ENCODE measurements at places on chromosomes 6 and 20.

GRCh38 chr6:32459781-32460424 is 20.2 kb downstream of the HLA-DRA start:
- DNase-seq: no peak

DNA sequence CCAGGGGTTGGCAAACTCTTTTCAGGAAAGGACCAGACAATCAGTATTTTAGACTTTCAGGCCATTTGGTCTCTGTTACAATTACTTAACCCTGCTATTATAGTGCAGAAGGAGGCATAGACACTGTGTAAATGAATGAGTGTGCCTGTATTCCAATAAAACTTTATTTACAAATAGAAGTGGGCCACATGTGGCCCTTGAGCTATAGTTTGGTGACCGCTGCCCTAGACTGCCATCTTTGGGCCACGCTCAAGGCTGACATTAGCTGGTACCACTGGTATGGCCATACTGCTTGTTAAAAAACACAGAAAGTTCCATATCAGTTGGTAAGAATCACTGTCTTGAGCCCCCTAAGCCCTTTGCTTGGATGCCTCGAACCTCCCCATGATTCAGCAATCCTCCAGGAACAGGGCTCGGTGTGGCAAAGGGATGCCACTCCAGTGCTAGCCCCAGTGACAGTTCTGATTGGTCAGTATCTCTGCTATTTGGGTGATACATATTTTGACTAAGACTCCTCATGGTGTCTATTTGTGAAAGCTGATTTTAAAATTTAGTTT is 23.3 kb upstream of the SNRNP48 start:
- no peak for DNase-seq

DNA sequence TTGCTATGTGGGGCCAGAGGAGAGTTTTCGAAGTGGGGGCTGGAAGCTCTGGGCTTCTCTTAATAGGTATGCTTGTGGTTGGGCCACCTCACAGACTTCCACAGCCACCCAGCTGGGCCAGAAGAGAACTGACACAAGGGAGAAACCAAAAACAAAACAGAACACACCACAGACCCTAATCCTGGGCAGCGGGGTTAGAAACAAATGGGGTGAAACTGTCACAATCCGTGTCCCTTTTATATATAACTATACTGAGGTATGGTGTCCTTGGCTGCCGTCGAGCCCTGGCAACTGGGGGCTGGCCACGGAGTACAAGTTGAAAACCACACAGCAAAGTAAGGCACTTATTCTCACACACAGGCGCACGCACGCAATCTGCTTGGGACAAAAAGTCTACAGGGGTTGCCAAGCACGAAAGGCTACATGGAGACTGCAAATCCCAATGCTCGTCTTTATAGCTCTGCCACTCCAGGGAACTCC is 78.3 kb downstream of the TRAM2 start:
- DNase-seq: no peak

DNA sequence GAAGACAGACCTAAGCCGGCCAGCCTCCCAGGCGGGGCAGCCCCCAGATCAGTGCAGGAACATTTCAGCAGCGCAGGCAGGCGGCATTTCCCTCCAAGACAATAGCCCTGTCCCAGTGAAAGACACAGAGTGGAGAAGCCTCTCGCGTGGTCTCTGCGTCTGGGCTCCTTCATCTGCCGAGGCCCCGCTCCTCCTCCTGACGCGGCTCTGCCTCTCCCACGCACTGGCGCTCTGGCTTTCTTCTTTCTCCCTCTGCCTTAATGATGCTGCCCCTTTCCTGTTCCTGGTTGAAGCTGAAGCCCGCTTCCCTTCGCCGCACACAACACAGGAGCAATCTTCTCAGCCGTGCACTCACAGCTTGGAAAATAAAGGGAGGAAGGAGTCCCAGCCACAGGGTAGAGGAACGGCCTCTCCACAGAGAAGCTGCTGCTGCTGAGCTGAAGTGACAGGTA is 347.5 kb downstream of the CDH4 start:
- no peak for DNase-seq

GRCh38 chr6:40336940-40337760 is 250.0 kb downstream of the LRFN2 start:
- DNase-seq: no peak

DNA sequence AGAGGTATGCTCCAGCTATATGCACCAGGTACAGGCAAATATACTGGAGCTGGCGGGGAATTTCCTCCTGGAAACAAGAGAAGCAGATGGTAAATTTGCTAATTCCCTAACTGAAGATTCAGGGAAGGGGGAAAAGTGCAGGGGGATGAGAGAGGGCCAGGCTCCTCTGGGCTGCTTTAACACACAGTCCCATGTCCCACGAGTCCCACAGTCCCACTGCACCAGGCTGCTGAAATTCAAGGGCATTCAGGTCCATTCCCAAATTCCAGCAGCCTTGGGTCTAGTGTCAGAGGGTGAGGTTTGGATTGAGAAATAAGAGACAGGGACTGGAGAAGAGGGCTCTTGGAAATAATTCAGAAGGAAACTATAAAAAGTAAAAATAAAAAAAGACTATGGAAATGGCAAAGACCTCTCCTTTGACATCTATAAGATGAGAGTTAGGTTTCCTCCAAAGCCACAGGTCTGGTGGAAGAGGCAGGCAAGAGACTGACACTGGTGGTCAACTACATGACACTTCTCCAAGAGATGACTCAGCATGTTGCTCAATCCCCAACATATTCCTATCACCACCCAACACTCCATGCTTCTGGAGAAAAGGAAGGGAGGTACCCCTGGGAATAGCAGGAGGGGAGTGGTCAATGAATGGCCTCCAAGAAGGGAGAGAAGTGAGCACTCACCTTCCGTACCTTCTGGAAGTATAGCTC is 69.2 kb downstream of the TRAM2 start:
- DNase-seq: no peak

DNA sequence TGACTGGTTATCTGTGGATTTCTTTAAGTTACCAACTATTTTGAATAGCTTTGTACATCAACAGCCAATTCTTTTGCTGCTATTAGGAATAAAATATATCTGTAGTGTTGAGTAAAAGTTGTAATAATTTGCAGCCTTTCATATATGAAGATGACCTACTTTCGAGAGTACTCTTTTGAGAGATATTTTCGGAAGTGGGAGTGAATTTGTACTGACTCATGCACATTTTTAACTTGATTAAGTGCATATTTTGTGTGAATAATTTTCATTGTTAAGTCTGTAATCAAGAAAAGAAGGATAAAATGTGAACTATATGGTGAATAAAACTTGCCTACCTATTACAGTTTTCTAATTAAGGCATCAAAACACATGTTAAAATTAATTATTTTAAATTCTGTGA is 51.9 kb downstream of the L3MBTL3 start:
- no peak for DNase-seq

GRCh38 chr6:17900011-17900410 is 87.4 kb downstream of the KIF13A start:
- no peak for DNase-seq

DNA sequence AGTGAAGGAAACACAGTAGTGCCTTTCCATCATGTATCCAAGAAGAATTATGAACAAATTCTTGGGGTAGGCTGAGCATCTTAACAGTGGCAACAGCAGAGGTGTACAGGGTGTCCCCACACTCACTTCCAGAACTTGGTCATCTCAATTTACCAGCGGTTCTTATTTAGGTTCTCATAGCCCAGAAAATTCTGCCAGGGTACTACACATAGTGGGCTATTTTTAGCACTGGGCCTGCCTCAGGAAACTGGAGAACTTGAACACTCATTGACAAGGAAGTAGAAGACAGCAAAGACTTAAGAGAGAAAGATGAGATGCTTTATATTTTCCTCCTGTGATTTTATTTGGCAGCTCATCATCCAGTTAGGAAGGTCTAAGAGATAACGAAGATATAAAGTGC is 71.8 kb upstream of the PHIP start:
- DNase-seq: no peak

DNA sequence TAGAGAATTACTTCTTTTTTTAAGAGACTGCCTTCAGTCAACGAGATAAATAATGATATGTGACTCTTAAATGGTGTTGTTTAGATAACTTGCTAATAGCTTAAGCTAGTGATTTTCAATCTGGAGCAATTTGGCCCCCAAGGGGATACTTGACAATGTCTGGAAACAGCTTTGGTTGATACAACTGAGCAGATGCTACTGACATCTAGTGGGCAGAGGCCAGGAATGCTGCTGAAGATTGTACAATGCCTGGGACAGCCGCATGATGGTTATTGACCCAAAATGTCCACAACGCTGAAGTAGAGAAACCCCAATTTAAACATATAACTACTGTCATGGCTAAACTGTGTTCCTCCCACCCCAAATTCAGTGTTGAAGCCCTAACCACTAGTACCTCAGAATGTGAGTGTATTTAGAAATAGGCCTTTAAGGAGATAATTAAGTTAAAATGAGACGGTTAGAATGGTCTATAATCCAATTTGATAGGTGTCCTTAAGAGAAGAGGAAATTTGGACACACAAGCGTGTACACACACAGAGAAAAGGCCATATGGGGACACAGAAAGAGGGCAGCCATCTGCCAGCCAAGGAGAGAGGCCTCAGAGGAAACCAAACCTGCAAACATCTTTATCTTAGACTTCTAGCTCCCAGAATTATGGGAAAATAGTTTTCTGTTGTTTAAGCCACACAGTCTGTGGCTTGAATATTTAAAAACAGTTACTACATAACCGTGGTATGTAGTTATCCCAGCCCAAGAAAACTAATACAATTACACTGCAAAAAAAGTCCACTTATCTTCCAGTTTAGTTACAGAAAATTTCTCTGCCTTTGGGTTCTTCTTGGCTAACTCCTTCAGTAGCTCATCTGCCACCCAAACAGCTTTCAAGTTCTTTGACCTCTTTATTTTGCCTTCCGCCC is 22.2 kb downstream of the RWDD2A start:
- no peak for DNase-seq

DNA sequence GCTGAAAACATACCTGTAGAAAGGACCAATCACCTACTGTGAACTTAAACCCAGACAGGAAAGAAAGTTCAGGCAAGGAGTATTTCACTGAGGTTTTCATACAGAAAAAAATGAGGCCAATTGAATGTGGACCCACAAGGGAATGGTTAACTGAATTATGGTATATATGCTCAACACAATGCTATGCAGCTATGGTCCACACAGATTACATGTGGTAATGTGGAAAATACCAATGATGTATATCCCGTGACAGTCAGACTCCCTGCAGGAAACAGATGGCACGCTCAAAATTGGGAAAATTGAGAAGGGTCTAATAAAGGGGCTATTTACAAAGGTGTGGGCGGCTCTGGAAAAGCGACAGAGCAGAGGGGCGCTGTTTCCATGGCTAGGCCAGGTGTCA is 47.1 kb upstream of the PIM1 start:
- DNase-seq: no peak

DNA sequence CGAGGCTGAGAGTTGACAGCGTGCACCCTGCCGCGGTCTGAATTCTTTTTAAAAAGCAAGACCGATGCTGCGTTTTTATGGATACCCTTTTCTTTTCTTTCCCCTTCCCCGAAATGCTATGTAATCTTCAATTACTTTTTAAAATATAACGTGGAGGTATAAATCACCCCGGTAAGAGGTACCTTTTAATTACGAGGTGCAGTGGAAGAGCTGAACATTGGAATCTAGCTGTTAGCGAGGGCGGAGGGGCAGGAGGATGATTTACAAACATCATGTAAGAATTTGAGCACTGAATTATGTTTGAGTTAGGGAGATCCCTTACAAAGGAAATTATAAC is 1.2 kb downstream of the EYA2 start:
- no peak for DNase-seq

DNA sequence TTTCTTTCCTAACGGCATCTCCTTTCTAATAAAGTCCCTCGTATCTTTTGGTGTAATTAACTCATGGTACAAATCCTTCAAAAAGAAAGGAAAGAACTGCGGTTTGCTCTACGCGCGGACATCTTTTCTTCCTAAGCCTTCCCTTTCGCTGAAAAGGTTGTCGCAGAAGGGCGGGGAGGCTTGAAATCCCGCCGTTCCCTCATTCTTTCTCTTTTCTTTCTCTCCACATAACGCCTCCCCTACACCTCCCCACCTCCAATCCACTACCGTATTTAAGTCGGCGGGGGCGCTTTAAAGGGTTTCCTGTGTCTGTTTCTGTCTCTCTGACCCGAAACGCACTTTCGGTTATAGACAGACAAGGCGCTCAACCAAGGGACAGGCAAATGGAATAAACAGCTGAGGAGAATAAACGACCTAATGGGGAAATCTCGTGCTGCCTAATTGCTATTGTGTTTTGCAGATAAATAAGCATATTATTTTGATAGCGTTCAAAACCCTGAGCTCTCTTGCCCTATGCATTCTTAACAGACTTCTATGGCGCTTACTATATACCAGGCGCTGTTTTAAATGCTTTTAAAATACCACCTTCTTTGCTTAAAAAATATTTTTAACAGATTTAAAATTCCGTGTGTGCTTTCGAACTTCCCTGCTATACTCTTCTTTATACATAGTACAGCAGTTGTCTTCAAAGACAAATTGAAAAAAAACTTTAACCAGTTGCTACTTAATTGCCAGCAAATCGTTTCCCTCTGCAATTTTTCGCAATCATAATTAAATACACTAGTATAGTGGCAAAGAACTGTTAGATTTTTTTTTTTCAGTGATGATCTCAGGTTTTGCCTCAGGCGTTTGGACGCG is 2.5 kb upstream of the HEY2 start:
- DNase-seq: no peak

- DNase-seq: no peak
These were observed 9.8 kb upstream of the NDUFAF4 start for GRCh38 chr6:96907498-96907897.

DNA sequence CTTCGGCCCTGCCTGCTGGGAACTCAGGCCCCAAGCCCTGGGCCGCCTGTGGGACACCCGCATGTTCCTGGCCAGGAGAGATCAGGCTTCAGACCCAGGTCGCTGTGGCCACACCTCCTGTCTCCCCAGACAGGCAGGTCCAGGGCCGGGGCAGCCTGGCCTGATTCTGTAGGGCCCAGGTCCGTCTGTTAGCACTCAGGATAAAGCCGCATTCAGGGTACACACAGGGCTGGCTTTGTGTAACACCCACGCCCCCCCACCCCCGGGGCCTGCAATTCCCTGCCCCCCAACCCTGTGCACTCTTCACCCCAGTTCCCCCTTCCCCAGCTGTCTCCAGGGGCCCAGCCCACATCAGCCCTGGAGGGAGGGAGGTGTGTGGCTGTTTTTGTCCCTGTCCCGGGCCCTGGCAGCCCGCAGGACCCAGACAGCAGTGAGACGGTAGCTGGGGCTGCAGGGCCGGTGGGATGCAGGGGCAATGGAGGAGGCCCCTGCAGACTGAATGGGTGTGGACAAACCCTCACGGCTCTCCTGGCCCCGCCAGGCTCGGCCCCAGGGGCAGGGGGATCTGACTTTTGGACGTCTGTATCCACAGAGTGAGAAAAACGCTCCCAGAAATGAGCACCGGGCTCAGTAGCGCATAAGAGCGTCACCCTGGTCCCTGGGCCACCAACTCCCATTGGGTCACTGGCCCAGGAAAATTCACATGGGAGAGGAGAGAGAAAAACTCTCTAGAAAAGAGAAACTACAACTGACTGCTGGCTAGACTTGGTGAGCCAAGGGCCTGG is 42.4 kb upstream of the ZBP1 start:
- DNase-seq: no peak

- no peak for DNase-seq
These were observed 11.5 kb downstream of the HLA-DPA1 start for GRCh38 chr6:33061987-33062386.
